Cerebellar cortex (tissue), 1 donor: ENCODE measurements at places on chromosomes 4 and X.
A peak's percentile ranks its signal among the peaks of the same experiment; 100 is the strongest.

DNA sequence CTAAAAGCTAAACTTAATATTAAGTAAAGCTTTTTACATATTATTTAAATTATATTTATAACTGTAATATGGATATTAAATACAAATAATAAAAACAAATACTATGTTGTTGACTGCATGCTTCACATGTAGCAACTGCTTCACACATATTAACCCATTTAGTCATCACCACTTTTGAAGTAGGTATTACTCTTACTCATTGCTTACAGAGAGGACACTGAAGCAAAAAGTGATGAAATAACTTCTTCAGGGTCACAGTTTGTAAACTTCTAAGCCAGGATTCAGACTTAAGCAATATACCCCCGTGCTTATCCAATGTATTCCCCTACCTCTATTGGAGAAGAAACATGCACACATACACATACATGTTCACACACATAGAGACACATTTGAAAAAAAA, 166.6 kb downstream of the DKK2 start:
- DNase-seq = no peak

GRCh38 chrX:107348051-107348450, 101.4 kb upstream of the FRMPD3 start:
- DNase-seq = no peak

- peak; percentile 63 for DNase-seq
Measured at GRCh38 chr4:47462799-47463234, 685 bp downstream of the COMMD8 start.

- DNase-seq = no peak
Measured at GRCh38 chr4:150573534-150573933, 8.4 kb upstream of the MAB21L2 start.

GRCh38 chr4:16169490-16169889, 56.8 kb downstream of the TAPT1 start:
- no peak for DNase-seq
